ENCODE measurements at places on chromosomes 5 and 9.
A peak's percentile ranks its signal among the peaks of the same experiment; 100 is the strongest.

- DNase-seq = no peak
Observed at GRCh38 chr5:152456815-152457443, 51.9 kb upstream of the NMUR2 start.

DNA sequence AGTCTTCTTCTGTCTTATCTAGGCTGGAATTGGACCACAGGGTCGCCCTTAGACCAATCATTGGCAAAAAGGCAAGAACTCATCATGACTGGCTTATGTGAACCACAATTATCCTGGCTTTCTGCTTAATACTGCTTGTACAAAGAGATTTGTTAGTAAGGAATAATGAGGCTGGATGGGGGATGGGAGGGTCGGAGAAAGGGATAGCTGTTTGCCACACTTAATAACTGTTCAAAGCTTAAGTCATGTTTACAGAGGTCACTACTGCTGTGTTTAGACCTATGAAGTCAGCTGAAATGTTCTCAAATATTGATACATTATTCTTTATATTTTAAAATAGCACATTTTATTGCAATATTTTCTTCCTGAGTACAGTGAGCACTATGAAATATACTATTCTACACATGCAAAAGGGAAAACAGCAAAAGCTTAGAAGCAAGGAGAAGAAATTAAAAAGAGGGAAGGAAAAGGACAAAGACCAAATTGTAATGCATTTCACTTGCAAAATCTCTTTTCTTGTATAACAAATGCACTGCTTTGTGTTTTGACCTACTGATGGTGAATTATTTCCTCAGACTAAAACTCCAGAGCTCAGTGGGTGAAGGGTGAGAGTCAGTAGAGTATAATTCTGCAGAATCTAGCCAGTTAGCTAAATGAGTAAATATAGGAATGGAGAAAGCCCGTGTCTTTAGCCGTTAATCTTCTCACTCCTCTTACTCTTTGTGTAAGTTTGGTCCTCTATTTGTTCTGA lies 404.9 kb upstream of the ZNF608 start:
- no peak for DNase-seq

- no peak for DNase-seq
Observed at GRCh38 chr5:32278406-32278805, 34.3 kb downstream of the MTMR12 start.

- DNase-seq = no peak
Observed at GRCh38 chr9:18154661-18155060, 319.3 kb upstream of the ADAMTSL1 start.

DNA sequence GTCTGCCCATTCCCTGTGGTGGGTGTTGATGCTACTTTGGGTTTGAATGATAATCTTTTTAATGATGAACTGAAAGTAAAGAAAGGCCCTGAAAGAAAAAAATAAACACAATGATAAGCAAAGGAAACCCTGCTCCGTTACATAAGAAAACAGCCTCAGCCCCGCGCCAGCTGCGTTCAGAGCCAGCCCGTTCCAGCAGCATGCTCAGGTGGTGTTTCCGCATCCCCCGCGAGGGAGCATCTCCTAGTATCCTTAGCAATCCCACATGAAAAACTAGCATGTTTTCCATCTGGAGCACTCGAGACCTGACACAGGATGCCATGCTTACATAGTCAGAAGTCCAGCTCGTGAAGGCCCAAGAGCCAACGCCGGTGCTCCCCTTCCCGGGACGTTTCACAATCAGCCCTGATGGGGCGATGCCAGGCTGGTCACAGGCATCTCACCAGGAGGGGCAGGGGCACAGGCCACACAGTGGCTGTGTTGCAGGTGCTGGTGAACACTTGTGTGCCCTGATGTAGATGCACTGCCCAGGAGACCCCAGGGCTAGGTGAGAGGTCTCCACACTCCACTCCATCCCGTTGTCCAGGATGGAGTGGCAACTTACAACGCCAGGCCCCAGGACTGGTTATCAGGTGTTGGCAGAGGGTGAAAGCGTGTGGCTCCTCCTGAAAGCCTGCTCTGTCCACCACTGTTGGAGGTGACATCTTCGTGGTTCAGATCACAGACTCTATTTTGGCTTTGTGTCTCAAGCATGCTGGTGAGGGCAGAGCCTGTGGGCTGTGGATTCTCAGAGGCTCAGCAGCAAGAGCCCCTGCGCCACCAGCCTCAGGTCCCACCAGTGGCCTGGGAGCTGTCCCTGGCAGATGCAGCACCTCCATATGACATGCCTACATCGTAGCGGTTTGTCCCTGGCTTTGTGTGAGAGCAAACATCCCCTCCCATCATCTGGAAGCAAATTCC lies 246.8 kb upstream of the IRX1 start:
- no peak for DNase-seq

DNA sequence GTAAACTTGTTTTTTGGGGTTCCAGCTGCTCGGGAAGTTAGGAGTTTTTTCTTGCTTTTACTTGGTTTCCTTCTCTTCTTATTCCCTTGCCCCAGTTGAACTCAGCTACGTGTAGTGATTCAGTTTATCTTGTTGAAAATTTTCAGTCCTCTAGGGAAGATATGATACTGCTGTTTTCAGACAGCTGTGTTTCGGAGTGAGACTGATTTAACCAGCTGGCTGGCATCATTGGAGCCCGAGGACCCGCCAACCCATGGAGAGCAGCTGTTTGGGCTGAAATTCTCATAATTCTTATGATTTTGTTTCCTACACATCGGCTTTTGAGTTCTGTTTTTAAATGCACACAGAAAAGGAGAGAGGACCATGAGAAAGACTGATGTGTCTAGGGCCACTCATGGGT lies 271.5 kb downstream of the NR3C1 start:
- DNase-seq = peak; percentile 67

DNA sequence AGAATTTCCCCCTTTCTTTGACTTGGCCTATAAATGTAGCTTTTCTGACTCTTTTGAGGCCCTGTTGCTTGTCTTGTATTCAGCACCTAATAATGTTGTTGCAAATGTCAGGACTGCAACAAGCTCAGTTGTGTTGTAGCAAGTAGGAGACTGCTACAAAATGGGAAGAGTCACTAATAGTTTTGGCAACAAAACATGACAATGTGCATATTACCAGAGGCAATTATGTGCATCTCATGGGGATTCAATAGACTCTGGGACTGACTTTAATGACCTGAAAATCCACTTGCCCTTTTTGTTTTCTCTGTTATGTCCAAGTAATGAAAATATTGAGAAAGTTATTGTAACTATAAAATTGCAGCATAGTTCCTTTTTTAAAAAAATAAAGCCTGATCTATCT lies 368.4 kb downstream of the OSTF1 start:
- no peak for DNase-seq

DNA sequence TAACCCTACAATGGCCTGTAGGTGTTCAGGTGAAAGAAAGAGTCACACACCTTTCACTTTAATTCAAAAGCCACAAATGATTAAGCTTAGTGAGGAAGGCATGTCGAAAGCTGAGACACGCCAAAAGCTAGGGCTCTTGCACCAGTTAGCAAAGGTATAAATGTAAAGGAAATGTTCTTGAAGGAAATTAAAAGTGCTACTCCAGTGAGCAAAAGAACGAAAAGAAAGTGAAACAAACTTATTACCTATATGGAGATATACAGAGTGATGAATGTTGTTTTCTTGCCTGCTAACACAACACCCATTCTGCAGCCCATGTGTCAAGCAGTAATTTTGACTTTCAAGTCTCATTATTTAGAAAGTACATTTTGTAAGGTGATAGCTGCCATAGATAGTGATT lies 254.2 kb upstream of the SLC24A2 start:
- DNase-seq = no peak

GRCh38 chr9:133112663-133113026 lies 8.4 kb downstream of the RALGDS start:
- DNase-seq = peak; percentile 39

DNA sequence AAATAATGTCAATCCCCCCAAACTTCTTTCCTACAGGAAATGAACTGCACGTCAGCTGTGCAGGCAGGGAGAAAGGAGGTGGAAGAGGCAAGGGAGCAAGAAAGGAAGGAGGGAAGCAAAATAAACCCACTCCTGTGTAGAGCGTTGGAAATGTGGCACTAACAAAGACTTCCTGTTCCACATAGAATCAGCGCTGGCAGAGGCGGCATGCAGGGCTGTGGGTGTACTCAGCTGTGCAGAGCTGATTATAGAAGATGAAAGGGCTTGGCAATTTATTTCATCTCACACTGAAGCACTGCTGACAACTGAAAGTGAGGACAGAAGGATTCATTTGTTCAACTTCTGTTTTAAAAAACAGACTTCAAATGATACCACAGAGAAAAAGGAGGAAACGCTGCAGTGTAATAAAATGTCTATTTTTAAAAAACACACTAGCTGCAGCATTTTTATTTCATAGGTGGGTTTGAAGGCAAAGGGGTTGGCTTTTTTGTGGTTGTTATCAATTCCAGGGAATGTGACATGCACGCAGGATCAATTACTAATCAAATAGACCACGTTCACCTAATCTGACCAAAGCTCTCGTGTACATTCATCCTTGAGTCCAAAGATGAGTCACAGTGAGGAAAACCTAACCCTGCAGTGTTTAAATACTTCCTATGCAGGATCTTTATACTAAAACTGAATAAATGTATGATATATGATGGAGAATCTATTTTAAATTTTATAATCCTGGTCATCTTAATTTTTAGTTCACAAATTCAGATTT lies 583.5 kb downstream of the ZNF608 start:
- DNase-seq = peak; percentile 32

DNA sequence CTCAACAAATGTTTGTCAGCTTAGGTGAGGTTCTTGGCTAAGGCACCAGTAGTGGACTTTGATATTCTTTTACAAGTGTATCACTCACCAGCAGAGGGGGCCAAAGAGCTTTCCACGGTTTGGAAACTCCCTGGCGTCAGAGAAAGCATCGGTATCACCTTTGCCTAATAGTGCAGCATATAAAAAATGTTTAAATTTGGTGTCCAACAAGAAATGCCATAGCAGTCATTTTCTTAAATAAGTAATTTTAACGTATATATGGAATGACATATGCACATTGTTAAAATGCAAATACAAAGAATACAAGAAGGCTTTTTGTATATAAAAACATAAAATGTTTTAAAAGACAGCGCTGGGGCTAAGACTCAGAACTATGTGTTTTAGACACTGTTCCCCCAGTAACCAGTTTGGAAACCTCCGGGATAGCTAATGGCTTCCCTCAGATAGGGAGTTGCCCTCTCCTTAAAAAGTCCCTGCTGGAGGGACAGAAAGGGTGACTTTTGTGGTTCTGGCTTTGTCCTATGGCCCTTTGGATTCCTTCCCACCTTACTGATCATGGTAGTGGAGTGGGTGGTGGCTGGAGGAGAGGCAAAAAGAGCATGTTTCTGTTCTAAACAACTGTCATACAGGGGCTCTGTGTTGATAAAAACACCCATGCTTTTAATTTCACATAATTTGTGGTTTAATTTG lies 124.6 kb downstream of the GPBP1 start:
- peak; percentile 86 for DNase-seq

DNA sequence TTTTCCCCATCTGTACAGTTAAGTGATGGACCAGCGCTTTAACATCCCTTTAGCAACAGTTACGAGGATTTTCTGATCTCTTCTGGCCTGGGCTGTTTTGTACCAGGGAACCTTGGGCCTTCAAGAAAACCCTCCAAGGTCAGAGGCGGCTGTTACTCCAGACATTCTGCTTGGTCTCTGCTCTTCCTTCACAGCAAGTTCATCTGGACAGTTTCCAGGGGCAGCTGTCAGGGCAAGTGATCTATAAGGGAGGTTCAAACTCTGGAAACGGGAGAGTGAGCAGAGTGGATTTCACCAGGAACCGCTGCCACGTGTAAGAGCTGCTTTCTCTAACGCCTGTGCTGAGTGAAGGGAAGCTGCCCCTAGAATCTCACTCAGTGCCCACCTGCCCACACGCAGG lies 36.7 kb downstream of the ZNF618 start:
- no peak for DNase-seq

- no peak for DNase-seq
Observed at GRCh38 chr9:73549991-73550390, 398.3 kb downstream of the ANXA1 start.

DNA sequence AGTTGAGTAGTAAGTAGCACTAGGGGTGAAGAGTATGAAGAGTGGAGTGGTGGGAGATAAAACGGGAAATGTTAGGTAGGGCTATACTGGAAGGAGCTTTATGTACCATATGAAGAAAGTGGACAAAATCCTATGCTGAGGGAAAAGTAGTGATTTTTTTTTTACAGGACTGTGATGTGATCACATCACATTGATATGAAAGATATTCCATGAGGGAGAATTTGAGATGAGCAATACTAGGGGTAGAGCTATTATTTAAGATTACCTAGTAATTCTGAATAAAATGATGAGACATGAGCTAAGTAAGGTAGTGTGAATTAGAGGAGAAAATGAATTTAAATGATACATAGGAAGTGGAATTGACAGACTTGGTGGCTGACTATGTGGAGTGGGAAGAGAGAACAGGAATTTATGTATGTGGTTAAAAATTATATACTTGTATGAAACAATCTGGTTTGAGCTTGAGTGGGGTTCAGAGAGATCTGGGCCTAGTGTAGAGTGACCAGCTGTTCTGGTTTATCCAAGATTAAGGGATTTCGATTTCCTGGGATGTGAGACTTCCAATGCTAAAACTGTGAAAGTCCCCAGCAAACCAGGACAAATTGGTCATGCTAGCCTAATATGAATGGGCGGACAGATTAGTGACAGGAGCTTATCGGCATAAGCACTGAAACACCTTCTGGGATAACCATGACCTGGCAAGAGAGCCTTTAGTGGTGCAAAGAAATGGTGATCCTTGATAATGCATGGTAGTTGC lies 29.3 kb upstream of the STOM start:
- DNase-seq = no peak

DNA sequence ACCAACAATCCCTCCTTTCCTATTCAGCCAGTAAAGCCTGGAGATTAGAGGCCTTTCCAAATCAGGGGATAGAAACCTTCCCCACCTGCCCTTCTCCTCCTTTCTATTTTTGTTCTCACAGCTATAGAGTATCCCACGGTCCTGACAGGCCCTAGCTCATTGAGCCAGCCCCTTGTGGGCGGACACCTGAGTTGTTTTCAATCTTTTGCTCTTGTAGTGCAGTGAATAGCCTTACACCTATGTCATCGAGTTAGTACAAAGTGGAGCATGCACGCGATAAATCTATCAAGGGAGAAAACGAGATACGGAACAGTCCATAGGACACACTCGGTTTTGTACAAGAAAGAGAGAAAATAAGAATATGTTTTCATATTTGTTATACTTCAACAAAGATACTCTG lies 77.2 kb downstream of the TSPAN17 start:
- DNase-seq = no peak

GRCh38 chr9:125932012-125932411 lies 184.8 kb downstream of the PBX3 start:
- peak; percentile 31 for DNase-seq

Data from right hindlimb (tissue), 1 donor.